T-cell (primary cell): ENCODE measurements at places on chromosomes 6 and 20. TPM values are rescaled to one million over a fixed set of nuclear protein-coding genes. Genes with fewer than 3 reads are reported as not detected.

- no peak for DNase-seq
These were observed 106.3 kb upstream of the SHLD1 start for GRCh38 chr20:5643936-5644335.

DNA sequence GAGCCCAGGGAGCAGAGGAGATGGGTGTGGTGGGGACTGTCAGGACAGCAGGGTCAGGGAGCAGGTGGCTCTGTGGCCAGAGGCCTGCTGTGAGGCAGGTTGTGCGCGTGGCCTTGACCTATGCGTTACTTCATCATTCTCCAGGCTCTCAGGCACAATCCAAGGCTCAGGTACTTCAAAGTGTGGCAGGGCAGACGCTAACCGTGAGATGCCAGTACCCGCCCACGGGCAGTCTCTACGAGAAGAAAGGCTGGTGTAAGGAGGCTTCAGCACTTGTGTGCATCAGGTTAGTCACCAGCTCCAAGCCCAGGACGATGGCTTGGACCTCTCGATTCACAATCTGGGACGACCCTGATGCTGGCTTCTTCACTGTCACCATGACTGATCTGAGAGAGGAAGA, 535 bp downstream of the NCR2 start:
- no peak for DNase-seq

GRCh38 chr6:143034689-143035334, 25.9 kb upstream of the AIG1 start:
- DNase-seq, result no peak

- no peak for DNase-seq
These were observed 396.7 kb upstream of the JARID2 start for GRCh38 chr6:14849185-14849584.

GRCh38 chr6:68054756-68055155, 580.3 kb upstream of the ADGRB3 start:
- DNase-seq, result no peak

GRCh38 chr6:108874470-108875160, 26.4 kb downstream of the ARMC2 start:
- peak; percentile 12 for DNase-seq

- DNase-seq, result no peak
These were observed 181.4 kb downstream of the TBX18 start for GRCh38 chr6:84582997-84583396.

DNA sequence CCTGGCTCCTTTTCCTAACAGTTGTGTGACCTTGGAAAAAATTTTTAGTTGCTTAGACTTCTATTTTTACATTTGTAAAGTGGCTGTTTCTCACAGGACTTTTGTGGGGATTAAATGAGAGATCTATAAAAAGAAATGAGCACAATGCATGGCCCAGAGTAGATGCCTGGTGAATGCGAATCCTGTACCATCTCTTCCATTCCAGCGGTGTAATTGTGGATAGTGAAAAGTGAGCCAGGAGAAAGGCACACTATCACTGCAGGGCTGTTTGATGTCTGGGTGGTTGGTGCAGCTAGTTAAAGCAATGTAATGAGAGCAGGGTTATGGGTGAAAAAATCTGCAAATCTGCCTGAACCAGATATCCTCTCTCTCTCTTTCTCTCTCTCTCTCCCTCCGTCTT, 347.5 kb upstream of the CITED2 start:
- DNase-seq, result no peak

DNA sequence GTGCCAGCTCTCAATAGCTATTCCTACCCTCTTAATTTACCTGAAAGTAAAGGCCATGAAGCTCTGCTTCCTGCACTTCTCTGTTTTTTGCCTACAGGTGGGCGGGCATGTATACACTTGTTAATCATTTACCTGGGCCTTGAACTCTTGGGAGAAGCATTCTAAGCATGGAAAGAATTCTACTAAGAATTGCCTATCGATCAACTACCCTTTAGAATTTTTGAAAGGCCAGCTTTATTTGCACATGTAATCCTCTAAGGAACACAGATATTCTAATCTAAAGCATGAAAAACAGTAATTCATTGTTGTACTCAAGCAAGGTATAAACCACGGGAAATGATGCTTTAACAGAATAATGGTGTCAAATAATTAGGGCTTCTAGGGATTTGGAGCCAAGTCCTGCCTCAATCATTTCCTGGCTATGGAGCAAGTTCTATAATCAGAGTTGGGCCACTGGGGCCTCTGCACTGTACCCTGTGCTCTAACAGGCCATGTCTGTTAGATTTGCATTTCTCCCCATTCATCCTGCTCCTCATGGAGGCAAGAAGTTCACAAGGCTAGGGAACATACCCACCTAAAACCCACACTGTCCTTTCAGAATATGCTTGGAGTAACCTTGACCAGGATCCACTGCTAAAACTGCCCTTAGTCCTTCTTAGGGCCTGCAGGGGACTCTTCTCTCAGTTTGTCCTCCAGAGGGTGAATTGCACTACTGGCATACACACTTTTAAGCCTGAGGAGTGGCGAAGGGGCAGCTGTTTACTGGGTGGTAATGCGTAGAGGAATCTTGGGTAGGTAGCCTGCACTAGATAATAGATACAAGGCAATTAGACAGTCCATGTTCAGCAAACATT, 276.4 kb upstream of the JAG1 start:
- DNase-seq, result no peak

PBOV1 gene
- not detected for total RNA-seq

PRSS35 gene
- 1.3 TPM for total RNA-seq
